Islet precursor cell (in vitro differentiated cells): ENCODE measurements at places on chromosomes 7 and 10.

- no peak for DNase-seq
Observed at GRCh38 chr7:89332026-89332425, 536.5 kb upstream of the TEX47 start.

DNA sequence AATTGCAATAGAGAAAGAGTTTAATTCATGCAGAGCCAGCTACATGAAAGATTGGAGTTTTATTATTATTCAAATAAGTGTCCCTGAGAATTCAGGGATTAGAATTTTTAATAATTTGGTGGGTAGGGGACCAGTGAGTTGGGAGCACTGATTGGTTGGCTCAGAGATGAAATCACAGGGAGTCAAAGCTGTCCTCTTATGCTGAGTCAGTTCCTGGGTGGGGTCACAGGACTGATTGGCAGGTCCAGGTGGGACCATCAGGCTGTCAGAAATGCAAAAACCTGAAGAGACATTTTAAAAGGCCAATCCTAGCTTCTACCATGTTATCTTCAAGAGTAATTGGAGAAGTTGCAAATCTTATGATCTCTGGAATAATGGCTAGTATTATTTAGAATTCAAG lies 56.0 kb upstream of the KAT6B start:
- no peak for DNase-seq

DNA sequence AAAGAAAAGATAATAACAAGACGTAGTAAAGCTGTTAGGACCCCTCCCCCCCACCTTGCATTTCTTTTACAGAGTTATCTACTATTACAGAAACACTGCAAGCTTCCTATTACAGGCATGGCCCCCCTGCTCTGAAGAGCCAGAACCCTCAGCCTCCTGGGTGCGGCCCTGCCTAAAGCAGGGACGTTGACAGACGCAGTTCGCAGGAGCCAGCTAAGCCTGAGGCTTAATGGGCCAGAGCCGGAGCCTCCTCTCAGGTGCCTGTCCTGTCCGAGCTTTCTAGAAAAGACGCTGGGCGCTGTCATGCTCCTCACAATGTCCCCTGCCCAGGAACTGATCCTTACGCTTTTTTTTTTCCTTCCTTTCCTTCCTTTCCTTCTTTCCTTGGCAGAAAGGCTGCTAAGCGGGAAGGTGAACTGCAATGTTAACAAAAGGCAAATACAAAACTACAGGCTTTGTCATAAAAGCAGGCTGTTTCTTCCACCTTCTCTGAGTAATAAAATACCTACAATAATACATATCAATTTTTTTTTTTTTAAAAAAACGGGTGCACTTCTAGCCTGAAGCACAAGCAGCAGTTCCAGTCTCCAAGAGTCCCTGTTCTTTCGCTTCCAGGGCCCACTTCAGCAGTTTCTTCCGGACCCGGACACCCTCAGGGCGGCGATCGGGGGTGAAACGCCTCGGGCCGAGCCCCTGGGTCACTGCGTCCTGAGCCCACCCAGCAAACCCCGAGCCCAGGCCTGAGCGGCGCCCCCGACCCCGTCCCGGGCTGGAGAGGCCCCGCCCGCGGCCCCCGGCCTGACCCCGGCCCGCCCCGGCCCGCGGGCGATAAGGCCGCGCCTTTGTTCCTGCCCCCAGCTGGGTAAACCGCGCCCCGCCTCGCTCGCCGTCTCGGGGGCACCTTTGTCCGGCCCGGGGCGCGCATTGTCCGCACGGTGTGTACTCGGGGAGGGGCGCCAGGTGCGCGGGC lies 11.2 kb downstream of the MNX1 start:
- DNase-seq = peak; percentile 54

DNA sequence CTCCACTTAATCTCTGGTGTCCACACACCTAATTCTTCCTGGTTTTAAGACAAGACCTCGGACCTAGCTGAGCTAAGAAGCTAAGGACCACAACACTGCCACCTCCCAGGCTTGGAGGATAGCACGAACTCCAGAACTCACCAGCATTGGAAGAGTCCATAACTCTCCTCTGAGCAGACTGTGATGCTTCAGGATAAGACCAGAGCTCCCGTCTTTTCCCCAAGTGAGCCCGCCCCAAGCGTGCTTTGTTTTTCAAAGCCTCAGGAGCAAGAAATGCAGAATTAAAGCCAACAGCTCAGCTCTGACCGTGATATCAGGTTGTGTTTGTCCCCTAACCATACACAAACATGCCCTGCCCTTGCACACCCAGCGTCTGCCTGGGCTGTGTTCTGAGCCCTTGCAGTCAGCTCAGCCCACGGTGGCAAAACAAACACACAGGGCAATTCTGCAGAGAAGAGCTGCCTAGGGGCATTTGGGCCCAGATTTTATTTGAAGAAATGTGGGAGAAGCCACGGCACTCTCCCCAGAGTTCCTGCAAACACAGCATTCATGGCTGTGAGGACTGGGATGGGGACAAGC lies 145.4 kb downstream of the WDR11 start:
- DNase-seq = no peak

DNA sequence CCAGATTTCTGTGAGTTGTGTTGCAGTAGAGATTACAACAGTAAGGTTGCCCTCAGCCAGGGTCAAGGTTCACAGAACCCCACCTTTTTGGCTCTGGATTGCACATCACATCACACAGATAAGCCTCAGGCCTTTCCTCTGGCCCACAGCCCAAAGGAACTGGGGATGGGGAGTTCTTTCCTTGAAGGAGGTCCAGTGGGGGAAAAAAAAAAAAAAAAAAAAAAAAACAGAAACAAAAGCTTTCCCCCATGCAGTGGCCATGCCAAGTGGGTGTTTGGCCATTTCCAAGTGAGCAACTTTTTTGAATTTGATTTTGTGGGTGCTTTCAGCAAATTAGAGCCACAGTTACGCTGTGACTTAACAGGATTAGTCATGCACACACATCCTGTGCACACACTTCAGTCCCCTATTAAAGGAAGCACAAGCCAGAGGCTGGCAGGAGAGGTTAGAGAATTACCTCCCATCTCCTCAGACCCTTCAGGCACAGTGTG lies 79.3 kb upstream of the NANOS1 start:
- peak; percentile 58 for DNase-seq

GRCh38 chr10:116669080-116669479 lies 48.3 kb downstream of the PNLIPRP2 start:
- DNase-seq = peak; percentile 53

GRCh38 chr7:75968561-75969001 lies 25.8 kb downstream of the TMEM120A start:
- DNase-seq = no peak

- DNase-seq = no peak
Observed at GRCh38 chr10:106348933-106349332, 815.6 kb downstream of the SORCS1 start.

DNA sequence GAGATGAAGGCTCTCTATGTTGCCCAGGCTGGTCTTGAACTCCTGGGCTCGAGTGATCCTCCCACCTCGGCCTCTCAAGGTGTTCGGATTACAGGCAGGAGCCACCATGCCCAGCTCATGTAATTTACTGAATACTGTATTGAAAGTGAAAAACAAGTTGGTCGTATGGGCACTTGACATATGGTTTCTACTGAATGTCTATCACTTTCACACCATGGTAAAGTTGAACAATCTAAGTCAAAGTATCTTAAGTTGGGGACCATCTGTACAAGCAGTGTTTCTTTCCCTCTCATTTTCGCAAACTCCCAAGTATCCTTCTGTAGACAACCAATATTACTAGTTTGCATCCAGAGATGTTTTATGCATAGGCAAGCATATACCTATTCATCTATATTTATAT lies 116.6 kb downstream of the TMEM178B start:
- no peak for DNase-seq

DNA sequence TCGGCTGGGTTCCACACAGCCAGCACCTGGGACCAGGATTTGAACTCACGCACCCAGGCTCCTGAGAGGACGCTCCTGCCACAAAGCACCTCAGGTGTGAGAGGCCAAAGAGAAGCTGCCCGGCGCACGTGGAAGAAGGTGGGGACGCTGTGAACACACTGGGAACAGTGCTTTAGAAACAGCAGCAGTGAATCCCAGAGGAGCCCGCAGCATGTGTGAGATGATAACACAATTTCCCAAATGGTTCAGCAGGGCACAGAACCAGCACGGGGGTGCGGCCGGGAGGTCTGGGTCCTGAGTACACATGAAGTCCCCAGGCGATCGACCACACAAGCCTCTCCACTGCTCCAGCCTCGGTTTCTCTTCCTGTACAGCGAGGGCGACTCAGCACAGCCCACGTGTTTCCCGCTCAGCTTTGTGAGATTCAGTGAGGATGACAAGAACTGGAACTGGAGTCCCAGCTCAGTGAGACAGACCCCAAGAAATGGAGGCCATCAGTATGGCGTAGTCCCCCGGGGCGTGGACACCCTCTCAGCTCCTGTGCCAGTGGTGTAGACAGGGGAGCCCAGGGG lies 188.3 kb downstream of the MAD1L1 start:
- DNase-seq = peak; percentile 43

DNA sequence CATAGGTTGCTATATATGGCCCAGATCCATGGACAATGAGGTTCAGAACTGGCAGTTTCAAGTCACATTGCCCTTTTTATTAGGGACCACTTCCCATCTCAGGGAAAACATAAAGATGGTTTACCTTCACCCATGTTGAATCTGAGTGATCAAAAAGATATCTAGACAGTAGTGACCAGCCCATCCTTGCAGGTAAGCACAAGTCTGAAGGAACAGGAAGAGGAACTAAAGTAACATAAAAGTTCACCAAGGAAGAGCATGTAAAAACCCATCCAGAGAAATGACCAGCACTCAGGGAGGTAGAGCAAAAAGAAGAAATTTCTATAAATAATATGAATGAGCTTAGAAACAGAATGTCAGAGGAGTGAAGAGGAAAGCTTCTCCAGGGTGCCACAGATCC lies 382.5 kb downstream of the PARD3 start:
- DNase-seq = no peak

DNA sequence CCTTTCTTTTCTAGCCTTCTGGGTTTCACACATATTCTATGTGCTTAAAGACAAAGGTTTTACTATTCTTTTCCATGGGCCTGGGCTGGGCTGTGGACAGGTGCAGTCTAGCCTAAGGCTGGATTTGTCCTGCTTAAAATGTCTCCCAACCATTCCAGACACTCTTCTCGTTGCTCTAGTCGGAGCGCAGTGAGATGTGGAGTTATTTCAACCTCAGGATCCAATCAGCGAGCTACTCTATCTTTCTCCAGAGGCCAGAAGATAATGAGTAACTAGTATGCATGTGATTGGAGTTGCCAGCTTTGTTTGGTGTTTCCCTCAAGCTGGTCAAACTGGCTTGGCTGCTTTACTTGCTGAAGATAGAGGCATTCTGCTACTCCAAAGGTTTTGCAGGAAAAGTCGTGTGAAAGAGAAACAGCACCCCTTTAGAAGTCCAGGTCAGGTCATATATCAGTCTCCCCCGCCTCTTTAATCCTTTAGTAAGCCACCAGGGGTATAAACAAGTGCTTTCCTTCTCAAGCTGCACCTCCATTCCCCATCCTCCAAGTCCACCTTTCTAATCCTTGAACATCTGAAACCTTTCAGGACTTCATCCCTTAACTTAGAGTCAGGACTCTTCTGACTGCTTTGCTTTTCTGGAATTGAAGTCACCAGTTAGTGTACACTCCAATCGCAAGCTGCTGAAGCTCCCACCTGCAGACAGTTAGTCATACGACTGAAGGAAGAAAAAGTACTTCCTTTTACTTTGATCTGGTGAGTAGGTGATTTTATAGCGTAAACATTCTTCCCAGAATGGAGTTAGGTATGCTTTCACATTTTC lies 78.8 kb downstream of the DNMBP start:
- peak; percentile 94 for DNase-seq

GRCh38 chr10:72276421-72277339 lies 3.0 kb downstream of the DDIT4 start:
- peak; percentile 69 for DNase-seq

DNA sequence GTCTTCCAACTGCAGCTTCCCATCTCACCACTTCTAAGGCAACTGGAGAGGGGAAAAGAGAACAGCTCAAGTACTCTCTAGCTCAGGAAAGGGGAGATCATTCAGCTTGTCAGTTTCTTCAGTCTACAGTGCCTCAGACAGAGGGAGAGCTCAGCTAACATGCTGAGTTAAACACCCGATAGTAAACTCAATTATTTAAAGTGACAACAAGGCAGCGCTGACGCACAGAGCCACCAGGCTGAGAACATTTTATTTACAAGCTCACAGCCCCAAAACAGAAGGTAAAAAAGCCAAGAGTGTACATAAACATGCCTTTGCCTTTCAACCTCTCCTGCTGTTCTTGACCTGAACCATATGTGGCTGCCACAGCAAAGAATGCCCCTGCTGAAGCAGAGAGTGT lies 10.1 kb upstream of the CUZD1 start:
- no peak for DNase-seq

DNA sequence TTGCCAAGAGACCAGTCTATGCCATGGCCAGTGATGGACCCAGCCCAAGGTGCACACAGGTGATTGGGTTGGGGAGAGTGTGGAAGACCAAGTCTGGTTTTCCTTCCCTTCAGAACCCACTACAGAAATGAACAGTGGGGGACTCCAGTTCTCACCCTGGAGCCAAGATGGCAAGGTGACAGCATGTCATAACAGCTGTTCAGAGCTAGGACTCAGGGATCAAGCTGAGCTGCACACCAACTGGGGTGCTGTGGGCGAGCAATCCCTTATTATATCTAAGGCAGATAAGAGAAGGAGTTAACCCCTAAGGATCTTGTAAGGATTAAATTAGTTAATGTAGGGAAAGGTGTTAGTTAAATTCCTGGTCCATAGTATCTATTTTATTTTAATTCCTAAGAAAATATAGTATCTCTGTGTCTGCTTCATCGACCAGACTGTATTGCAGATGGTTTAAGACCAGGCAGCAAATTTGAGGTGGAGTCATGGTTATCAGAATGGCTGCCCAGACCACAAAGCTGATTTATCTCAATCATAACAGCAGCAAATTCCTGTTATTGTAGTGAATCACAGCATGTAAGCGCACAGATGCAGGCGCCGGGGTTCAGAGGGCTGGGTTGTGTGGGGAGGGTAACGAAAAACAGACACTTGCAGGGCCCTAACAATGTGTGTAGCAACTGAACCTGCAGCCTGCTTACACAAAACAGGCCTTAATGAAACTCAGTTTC lies 208.7 kb upstream of the ZNF32 start:
- peak; percentile 53 for DNase-seq
